NCI-H1930 (cell line): ENCODE measurements at places on chromosomes 1 and 21.

- DNase-seq, result no peak
These were observed 7.9 kb upstream of the TIPRL start for GRCh38 chr1:168170564-168171508.

GRCh38 chr1:153661111-153661708 is 2.7 kb downstream of the SNAPIN start:
- no peak for DNase-seq

- DNase-seq, result no peak
These were observed 20.0 kb downstream of the USP25 start for GRCh38 chr21:15749861-15750159.

- DNase-seq, result no peak
These were observed 491.1 kb downstream of the PTBP2 start for GRCh38 chr1:97212671-97213070.

GRCh38 chr1:58882322-58882948 is 98.6 kb upstream of the JUN start:
- DNase-seq, result no peak

GRCh38 chr1:53591924-53592323 is 132.7 kb downstream of the DMRTB1 start:
- DNase-seq, result no peak

DNA sequence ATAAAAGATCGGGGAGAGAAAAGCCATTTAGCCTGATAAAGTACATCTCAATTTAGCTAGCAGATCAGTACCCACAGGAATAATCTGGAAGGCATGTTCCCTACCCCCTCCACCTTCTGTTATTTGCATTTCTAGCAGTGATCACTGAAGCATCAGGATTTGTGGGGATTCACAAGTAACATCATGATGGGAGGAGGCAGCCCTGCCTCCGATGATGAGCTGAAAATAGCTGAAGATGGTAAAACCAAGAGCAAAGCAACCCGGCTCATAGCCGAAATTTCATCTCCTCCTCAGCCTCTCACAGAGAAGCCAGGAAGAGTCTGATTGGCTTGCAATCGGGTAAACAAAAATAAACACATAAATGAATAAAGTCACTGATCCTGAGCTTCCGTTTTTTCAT is 2.4 kb downstream of the CCSAP start:
- DNase-seq, result no peak

- DNase-seq, result no peak
These were observed 5.9 kb downstream of the ADPRS start for GRCh38 chr1:36094621-36095061.
